ENCODE measurements at places on chromosomes 3 and 15. TPM values are rescaled to one million over a fixed set of nuclear protein-coding genes. Genes with fewer than 3 reads are reported as not detected.

The CPNE9 gene
- 0.07 TPM for total RNA-seq

The MNS1 gene
- total RNA-seq: 4.3 TPM

The FBXL22 gene
- 2.0 TPM for total RNA-seq

The MYZAP gene
- 3.5 TPM for total RNA-seq

The LMAN1L gene
- total RNA-seq: not detected

The ACY1 gene
- total RNA-seq: 71.3 TPM

The CCR8 gene
- total RNA-seq: not detected

DNA sequence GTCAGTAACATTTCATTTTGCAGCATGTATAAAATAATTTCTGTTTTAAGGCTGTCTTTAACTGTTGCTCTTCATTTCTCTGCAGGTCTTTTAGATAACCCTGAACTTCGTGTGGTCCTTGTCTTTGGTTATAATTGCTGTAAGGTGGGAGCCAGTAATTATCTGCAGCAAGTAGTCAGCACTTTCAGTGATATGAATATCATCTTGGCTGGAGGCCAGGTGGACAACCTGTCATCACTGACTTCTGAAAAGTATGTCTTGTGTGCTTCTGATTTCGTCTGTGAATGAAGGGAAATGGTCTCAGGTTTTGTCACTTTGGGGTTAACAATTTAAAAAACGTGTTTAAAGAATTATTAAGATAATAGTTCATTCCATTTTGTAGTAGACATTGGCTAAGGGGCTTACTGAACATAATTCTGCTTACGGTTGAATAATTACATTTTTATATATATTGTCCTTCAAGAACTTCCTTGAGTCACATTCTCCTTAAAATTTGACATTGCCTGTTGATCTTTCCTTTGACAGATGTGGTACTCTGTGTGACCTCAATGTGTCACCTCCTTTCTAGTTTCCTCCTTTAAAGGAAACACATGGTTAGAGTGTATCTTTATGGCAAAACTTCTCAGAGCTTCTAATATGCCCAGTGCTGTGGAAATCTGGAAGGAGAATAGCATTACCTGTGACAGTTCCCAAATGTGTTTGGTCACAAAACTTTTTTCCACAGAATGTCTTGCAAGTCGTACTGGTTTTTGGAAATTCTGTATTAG, 26.3 kb downstream of the FBXO22 start:
- H3K36me3 ChIP-seq: peaks cover 41% of the 10 kb centered on the region
- no peak overlapping the region for H3K27ac ChIP-seq
- H3K4me3 ChIP-seq: no peak overlapping the region
- no peak for DNase-seq

- no peak overlapping the region for H3K4me3 ChIP-seq
- no peak overlapping the region for H3K27ac ChIP-seq
- no peaks in the 10 kb centered on the region for H3K27me3 ChIP-seq
- H3K36me3 ChIP-seq: no peaks in the 10 kb centered on the region
These were observed 149.8 kb downstream of the SQOR start for GRCh38 chr15:45784656-45785055.

DNA sequence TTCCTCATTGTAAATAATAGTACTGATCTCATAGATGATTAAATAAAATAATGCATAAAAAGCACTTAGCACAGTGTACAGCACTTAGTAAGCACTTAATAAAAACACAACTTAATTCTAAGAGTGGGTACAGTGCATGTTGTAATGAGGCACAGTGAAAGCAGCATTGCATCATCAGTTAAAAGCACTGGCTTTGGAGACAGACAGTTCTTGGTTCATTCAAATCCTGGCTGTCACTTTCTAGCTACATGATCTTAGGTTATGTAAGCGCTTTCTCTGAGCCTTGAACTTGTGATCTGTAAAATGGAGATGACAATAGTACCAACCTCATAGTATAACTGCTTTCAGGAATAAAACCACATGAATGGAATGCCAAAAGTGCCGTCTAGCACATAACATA, 151.5 kb downstream of the DPH6 start:
- H3K4me1 ChIP-seq: no peaks in the 10 kb centered on the region
- no peaks in the 10 kb centered on the region for H3K27me3 ChIP-seq
- no peak for DNase-seq
- no peaks in the 10 kb centered on the region for H3K36me3 ChIP-seq
- H3K4me3 ChIP-seq: no peak overlapping the region
- no peak overlapping the region for H3K27ac ChIP-seq

DNA sequence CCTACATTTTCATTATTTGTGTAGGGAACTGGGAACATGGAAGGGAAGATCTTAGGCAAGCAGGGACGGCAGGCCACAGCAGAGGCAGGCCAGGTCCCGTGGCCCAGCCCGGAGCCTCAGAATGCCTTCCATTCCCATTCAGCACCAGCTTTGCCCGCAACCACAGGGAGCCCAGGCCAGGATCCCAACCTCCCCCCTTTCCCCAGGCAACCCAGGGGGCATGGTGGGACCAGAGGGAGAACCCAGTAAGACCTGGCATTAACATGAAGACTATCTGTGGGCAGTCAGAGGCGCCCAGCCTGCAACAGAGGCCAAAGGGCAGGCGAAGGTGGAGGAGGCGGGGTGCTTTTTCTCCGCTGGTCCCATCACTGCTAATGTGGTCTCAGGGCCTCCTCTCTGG, 135.6 kb downstream of the TPRA1 start:
- H3K4me3 ChIP-seq: no peak overlapping the region
- no peaks in the 10 kb centered on the region for H3K27me3 ChIP-seq
- no peaks in the 10 kb centered on the region for H3K36me3 ChIP-seq
- no peak overlapping the region for H3K27ac ChIP-seq

DNA sequence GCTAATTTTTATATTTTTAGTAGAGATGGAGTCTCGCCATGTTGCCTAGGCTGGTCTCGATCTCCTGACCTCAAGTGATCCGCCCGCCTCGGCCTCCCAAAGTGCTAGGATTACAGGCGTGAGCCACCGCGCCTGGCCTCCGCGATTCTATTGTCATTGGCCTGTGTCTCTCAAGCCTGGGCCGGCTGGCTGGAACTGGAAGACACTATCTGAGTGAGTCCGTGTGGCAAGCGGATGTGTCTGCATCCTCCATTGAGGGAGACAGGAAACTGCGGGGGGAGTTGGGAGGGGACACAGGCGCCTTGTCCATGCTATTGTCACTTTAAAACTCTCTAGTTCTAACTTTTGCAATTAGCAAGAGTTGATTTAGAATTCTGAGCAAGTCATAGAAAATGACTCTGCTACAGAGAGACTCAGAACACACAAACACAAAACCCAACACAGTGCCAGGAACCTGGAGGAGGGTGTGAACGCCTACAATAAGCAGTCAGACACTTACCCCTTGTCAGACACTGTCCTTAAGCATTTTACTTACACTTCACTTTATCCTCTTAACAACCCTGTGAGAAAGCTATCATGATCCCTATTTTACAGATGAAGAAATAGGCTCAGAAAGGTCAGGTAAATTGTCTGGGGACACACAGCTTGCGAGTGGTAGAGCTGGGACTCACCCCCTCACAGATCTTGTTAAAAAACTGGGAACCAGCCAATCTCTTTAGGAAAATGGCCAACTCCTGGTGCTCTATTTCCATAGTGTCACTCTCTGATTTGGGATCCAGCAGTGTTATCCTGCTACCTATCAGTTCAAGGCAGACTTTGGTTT, 38.7 kb downstream of the ANP32A start:
- no peak overlapping the region for H3K4me3 ChIP-seq
- H3K27ac ChIP-seq: no peak overlapping the region
- no peaks in the 10 kb centered on the region for H3K27me3 ChIP-seq

- no peak overlapping the region for H3K27ac ChIP-seq
- no peak overlapping the region for H3K4me3 ChIP-seq
- no peaks in the 10 kb centered on the region for H3K27me3 ChIP-seq
- peaks cover 24% of the 10 kb centered on the region for H3K4me1 ChIP-seq
- H3K36me3 ChIP-seq: no peaks in the 10 kb centered on the region
These were observed 186.1 kb downstream of the FMN1 start for GRCh38 chr15:33008284-33008995.

DNA sequence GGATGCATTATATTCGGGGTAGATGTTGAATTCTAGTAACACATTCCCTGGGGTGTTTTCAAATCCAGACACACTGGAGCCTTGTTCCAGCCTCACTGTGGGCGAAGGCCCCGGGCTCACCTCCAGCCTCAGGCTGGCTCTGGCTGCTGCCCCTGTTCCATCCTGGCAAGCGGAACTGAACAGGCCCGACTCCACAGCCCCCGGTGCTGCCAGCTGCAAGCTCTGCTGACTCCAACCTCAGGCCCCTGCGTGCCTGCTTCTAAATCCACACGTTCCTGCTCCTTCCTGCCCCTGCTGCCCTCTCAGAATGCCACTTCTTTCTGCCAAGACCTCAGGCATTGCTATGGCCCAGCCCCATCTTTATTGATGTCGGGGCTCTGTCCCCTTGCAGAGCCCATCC, 90.6 kb downstream of the LIPC start:
- no peaks in the 10 kb centered on the region for H3K27me3 ChIP-seq
- no peak for DNase-seq
- no peak overlapping the region for H3K4me3 ChIP-seq

GRCh38 chr3:60855250-60855649, 396.0 kb downstream of the FHIT start:
- H3K36me3 ChIP-seq: no peaks in the 10 kb centered on the region
- no peaks in the 10 kb centered on the region for H3K4me1 ChIP-seq
- H3K27ac ChIP-seq: no peak overlapping the region
- DNase-seq: no peak
- H3K4me3 ChIP-seq: no peak overlapping the region

- no peak for DNase-seq
- no peak overlapping the region for H3K4me3 ChIP-seq
- no peak overlapping the region for H3K27ac ChIP-seq
- no peaks in the 10 kb centered on the region for H3K36me3 ChIP-seq
These were observed 24.6 kb upstream of the ZNF280D start for GRCh38 chr15:56757875-56758274.

Measured in PC-3 (cell line).